ENCODE measurements at places on chromosomes 11 and 22. TPM values are rescaled to one million over a fixed set of nuclear protein-coding genes. Genes with fewer than 3 reads are reported as not detected.
A peak's percentile ranks its signal among the peaks of the same experiment; 100 is the strongest.

GRCh38 chr11:113849713-113850112 is 25.7 kb downstream of the USP28 start:
- H3K4me1 ChIP-seq, result no peaks in the 10 kb centered on the region
- no peak overlapping the region for H3K27ac ChIP-seq
- no peak overlapping the region for H3K4me3 ChIP-seq
- no peaks in the 10 kb centered on the region for H3K27me3 ChIP-seq
- DNase-seq, result no peak
- peaks cover 19% of the 10 kb centered on the region for H3K36me3 ChIP-seq

DNA sequence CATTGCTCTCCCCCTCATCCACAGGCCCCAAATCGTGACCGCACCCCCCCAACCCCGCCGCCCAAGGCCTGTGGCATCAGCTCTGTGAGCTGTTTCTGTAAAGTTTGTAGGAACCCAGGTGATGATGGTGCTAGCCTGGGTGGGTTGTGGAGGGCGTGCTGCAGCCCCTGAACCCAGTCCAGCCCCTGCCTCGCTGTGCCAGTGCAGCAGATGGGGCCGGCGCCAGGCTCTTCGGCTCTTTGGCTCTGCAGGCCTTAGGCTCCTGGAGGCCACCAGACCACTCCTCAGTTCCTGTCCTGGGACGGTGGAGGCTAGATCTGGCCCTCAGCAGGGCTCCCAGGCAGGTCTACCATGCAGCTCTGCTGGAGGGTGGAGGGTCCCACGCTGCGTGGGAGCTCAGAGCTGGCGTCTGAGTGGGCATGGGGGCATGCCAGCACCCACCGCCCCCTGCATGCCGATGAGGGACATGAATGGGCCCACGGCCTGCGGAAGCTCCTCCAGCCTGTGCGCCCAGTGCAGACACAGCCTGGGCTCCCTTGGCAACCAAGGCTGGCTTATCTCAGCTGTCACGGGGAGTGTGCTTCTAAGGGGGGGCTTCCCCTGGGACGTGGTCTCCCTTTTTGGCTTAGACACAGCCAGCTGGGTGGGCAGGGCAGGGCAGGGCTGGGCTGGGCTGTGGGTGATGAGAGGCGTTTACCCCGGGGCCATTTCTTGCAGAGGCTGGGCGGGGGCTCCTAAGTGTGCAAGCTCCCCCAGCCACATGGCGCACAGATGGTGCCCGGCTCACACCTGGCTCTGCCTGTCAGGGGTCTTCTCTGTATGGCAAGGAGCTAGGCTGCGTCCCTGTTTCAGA is 1187.6 kb downstream of the BRD1 start:
- no peaks in the 10 kb centered on the region for H3K36me3 ChIP-seq
- no peak for DNase-seq
- no peak overlapping the region for H3K4me3 ChIP-seq

GRCh38 chr11:45997599-45997998 is 75.1 kb downstream of the LARGE2 start:
- no peak for DNase-seq
- H3K36me3 ChIP-seq, result no peaks in the 10 kb centered on the region
- no peaks in the 10 kb centered on the region for H3K4me1 ChIP-seq

- no peaks in the 10 kb centered on the region for H3K27me3 ChIP-seq
- H3K4me1 ChIP-seq, result no peaks in the 10 kb centered on the region
- H3K27ac ChIP-seq, result no peak overlapping the region
- H3K4me3 ChIP-seq, result no peak overlapping the region
- DNase-seq, result no peak
Observed at GRCh38 chr11:124085583-124085982, 29.7 kb upstream of the VWA5A start.

DNA sequence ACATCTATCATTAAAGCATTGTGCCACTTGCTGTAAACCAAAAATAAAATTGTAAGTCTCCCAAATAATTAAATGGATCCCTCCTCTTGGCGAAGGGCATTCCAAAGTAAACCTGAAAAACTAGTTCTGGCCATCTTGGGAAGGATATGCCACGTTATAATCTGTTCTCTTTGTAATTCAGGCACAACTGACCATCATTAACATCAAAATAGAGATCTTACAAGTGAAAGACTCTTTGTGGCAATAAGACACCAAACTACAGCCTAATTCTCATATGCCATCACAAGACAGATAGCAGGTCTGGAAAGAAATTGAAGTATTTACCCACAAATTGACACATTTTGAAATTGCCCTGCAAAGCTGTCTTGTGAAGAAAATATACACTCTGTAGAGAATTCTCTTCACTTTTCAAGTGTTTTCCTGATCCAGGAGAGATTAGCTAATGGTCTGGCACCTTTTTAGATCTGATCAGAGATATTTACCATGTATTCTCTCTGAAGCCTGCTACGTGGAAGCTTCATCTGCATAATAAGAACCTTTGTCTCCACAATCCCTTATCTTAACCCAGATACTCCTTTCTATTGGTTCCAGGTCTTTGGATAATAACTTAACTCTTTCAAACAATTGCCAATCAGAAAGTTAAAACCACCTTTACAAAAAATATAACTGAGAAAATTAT is 630.4 kb upstream of the CCDC179 start:
- no peaks in the 10 kb centered on the region for H3K27me3 ChIP-seq
- H3K36me3 ChIP-seq, result no peaks in the 10 kb centered on the region
- H3K4me1 ChIP-seq, result no peaks in the 10 kb centered on the region

GRCh38 chr22:46240506-46240905 is 9.6 kb downstream of the CDPF1 start:
- no peak overlapping the region for H3K27ac ChIP-seq
- H3K36me3 ChIP-seq, result peaks cover 26% of the 10 kb centered on the region
- H3K4me3 ChIP-seq, result no peak overlapping the region
- H3K4me1 ChIP-seq, result peaks cover 22% of the 10 kb centered on the region
- DNase-seq, result no peak
- no peaks in the 10 kb centered on the region for H3K27me3 ChIP-seq

DNA sequence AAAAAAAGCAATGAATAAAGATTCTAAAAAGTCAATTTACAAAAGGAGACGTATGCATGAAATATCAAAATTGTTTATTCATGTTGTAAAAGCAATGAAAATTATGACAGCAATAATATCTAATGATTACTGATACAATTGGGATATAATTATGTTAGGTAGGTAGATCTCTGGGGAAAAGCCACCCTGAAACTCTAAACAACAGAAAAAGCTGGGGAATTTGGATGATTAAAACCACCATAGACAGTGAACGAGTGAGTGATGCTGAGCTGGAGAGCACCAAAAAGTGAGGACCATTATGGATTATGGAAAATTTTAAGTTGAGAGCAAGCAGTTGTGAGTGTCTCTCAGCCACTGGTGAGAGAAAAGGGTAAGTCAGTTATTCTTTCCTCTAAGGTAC is at the start of gene OR10G8:
Gene OR10G8 (plus strand): TSS at position 301 of the 400 bp plus-strand sequence. CDS start 2,825 bp downstream, outside the sequence.
- no peak within 1 kb of the TSS for H3K27ac ChIP-seq
- H3K36me3 ChIP-seq, result no peaks in the 10 kb centered on the region
- no peak for DNase-seq
- H3K4me3 ChIP-seq, result no peak within 1 kb of the TSS
- no peaks in the 10 kb centered on the region for H3K27me3 ChIP-seq
- no peaks in the 10 kb centered on the region for H3K4me1 ChIP-seq

DNA sequence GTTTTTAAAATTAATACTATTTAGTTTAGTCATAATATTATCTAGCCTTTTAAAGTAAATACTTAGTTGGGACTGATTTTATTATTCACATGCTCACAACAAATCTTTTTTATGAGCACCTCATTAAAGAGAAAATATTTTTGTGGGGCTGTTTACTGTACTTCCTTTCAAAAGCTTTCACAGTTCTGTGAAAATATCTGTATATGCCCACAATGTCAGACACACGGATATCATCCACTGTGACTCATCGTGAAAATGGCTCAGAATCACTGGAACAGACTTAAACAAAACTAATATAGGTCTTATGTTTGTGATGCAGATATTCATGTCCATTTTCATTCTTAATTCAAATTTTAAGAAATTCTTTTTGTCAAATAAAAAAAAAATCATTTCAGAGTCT is 305.2 kb downstream of the RAB38 start:
- no peak for DNase-seq
- no peaks in the 10 kb centered on the region for H3K36me3 ChIP-seq
- no peak overlapping the region for H3K27ac ChIP-seq
- no peaks in the 10 kb centered on the region for H3K4me1 ChIP-seq
- H3K27me3 ChIP-seq, result no peaks in the 10 kb centered on the region
- no peak overlapping the region for H3K4me3 ChIP-seq

DNA sequence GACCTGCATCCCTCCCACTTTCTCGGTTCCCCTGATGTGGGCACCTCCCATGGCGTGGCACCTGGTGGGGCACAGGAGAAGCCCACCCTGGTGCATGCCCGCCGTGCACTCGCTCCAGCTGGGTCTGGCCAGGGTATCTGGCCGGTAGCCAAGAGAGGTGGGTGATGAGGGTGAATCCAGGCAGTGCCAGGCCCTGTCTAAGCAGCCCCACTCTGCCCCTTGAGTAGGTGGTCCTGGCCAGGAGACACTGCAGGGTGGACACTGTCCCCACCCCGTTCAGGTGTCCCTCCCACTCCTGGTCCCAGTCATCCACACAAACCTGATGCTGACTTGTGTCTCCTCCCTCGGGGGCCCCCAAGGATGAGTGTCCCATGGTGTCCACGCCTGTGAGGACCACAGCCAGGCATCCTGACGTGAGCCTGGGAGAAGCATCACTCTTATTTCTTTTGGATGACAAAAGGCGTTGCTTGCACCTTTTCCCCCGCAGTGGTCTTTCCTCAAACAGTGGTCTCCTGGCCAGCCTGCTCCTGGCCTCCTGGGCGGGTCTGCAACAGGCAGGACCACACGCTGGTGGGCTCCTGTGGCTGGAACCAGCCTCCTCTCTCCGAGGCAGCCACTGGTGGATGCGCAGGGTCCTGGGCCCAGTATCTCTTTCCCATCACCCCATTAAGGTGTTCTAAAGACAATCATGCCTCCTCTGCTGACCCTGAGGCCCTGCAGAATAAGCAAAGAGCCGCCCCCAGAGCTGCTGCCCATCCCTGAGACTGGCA is 922.3 kb downstream of the BRD1 start:
- no peak overlapping the region for H3K27ac ChIP-seq
- H3K4me3 ChIP-seq, result no peak overlapping the region
- no peaks in the 10 kb centered on the region for H3K4me1 ChIP-seq

GRCh38 chr11:93717501-93717900 is 23.8 kb downstream of the TAF1D start:
- peaks cover 34% of the 10 kb centered on the region for H3K36me3 ChIP-seq
- no peak overlapping the region for H3K4me3 ChIP-seq

DNA sequence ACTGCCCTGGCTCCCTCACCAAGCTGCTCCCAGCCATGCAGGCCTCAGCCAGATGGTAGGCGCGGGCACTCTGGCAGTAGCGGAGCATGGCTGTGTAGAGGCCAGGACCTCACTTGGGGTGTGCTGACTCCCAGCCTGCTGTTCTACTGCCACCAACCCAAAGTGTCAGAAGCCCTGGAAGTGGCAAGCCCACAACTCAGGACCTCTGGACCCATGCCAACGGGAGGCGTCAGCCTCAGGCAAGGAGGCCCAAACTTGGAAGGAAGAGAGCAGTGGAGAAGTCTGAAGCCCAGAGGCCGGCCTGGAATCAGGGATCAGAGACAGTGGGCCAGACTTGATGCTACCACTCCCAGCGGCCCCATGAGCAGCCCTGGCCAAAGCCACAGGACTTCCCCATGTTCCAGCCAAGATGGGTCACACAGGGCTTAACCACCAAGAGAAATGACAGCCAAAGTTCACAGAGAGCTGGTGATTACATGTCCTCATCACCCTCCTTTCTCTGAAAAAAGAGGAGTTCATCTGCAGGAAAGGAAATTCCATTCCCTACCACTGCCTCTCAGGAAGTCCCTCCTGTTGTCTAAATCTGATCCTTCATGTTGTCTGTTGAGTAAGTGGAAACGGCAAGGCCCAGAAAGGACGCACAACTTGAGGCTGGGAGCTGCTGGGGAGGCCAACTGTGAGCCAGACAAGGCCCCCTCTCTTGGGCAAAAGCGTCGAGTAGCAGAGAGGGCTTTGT is 4.4 kb downstream of the ARRB1 start:
- H3K4me3 ChIP-seq, result no peak overlapping the region
- H3K36me3 ChIP-seq, result no peaks in the 10 kb centered on the region

GRCh38 chr11:86129740-86130540 is 61.1 kb upstream of the PICALM start:
- H3K27ac ChIP-seq, result no peak overlapping the region
- no peaks in the 10 kb centered on the region for H3K4me1 ChIP-seq
- H3K36me3 ChIP-seq, result no peaks in the 10 kb centered on the region
- no peak for DNase-seq

- peaks cover 3% of the 10 kb centered on the region for H3K4me1 ChIP-seq
- H3K36me3 ChIP-seq, result no peaks in the 10 kb centered on the region
- peak overlapping the region; percentile 96 for H3K4me3 ChIP-seq
- peak; percentile 25 for DNase-seq
- H3K27me3 ChIP-seq, result no peaks in the 10 kb centered on the region
Observed at GRCh38 chr11:74397501-74398243, 561 bp downstream of the PGM2L1 start.

DNA sequence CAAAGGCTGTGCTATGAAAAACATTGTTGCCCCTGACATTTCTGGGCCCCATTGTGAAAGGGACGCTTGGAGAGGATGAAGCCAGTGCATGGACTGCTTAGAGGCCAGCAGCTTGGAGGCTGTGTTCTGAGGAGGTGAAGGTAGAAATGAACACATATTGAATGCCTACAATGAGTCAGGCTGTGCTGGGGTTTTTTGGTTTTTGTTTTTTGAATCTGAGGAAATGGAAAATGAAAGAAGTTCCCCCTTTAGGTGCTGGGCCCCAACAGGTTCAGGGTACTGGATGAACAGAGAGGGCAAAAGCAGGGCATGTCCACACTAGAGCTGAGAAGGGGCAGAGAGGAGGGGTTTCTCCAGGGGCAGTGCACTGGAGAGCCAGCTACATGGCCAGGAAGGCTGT is 166.1 kb upstream of the API5 start:
- H3K4me1 ChIP-seq, result no peaks in the 10 kb centered on the region
- H3K4me3 ChIP-seq, result no peak overlapping the region
- no peak overlapping the region for H3K27ac ChIP-seq
- H3K36me3 ChIP-seq, result no peaks in the 10 kb centered on the region
- DNase-seq, result no peak
- no peaks in the 10 kb centered on the region for H3K27me3 ChIP-seq

DNA sequence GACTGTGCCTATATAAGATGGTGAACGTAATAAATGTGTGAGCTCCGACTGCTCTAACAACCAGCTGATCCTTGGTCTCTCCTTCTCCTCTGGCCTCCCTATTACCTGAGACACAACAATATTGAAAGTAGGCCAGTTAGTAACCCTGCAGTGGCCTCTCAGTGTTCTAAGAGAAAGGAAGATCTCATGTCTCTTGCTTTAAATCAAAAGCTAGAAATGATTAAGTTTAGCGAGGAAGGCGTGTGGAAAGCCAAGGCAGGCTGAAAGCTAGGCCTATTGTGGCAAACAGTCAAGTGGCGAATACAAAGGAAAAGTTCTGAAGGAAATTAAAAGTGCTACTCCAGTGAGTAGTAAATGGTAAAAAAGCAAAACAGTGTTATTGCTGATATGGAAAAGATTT is 39.5 kb downstream of the HIPK3 start:
- H3K4me3 ChIP-seq, result no peak overlapping the region
- H3K27me3 ChIP-seq, result no peaks in the 10 kb centered on the region
- H3K4me1 ChIP-seq, result peaks cover 2% of the 10 kb centered on the region
- no peak overlapping the region for H3K27ac ChIP-seq
- DNase-seq, result no peak

The PLA2G6 gene
- 48.8 TPM for total RNA-seq

The TP53AIP1 gene
- total RNA-seq, result 0.20 TPM

The ST14 gene
- total RNA-seq, result 0.25 TPM

The FGF3 gene
- total RNA-seq, result not detected

The PTPRCAP gene
- 129 TPM for total RNA-seq

The CDC42BPG gene
- total RNA-seq, result 6.9 TPM

The DCHS1 gene
- total RNA-seq, result 9.7 TPM

The FXYD2 gene
- total RNA-seq, result 2.1 TPM
